ENCODE measurements at places on chromosomes 2 and 18. TPM values are rescaled to one million over a fixed set of nuclear protein-coding genes. Genes with fewer than 3 reads are reported as not detected.

SLC40A1 gene
- 3.4 TPM for total RNA-seq

SGO2 gene
- 13.6 TPM for total RNA-seq

SERPINB12 gene
- total RNA-seq = not detected

ATG16L1 gene
- 47.0 TPM for total RNA-seq

WIPF1 gene
- total RNA-seq = 26.7 TPM

IL18RAP gene
- not detected for total RNA-seq

MALL gene
- total RNA-seq = 138 TPM

ATP8B1 gene
- total RNA-seq = 7.9 TPM

NTSR2 gene
- not detected for total RNA-seq

CRYBA2 gene
- total RNA-seq = not detected

SERPINB2 gene
- 0.05 TPM for total RNA-seq

KIAA2012 gene
- total RNA-seq = not detected

UGT1A3 gene
- total RNA-seq = not detected

ABCG8 gene
- total RNA-seq = not detected

POU3F3 gene
- not detected for total RNA-seq

HRH4 gene
- total RNA-seq = not detected

SMCHD1 gene
- 14.3 TPM for total RNA-seq

NDUFV2 gene
- 120 TPM for total RNA-seq

SCTR gene
- total RNA-seq = not detected

CYP26B1 gene
- 18.3 TPM for total RNA-seq

LRRTM4 gene
- not detected for total RNA-seq

GALNT5 gene
- 2.8 TPM for total RNA-seq

HOXD13 gene
- 0.23 TPM for total RNA-seq

ANKRD62 gene
- total RNA-seq = not detected

FSHR gene
- total RNA-seq = not detected

SULT1C4 gene
- total RNA-seq = not detected

FTCDNL1 gene
- 3.2 TPM for total RNA-seq

LYG2 gene
- not detected for total RNA-seq

RNF125 gene
- 0.32 TPM for total RNA-seq

B3GNT7 gene
- 2.0 TPM for total RNA-seq

DOK1 gene
- total RNA-seq = 4.5 TPM

ZNF385B gene
- not detected for total RNA-seq

KHK gene
- 10.7 TPM for total RNA-seq

SKA1 gene
- 12.0 TPM for total RNA-seq

ARHGAP15 gene
- not detected for total RNA-seq

CAPN13 gene
- total RNA-seq = 0.15 TPM

TCF23 gene
- not detected for total RNA-seq

ACMSD gene
- not detected for total RNA-seq

ANO7 gene
- 2.5 TPM for total RNA-seq

NEU2 gene
- total RNA-seq = not detected

TMEM237 gene
- 22.4 TPM for total RNA-seq

ANKRD44 gene
- total RNA-seq = 2.7 TPM

IL1R1 gene
- total RNA-seq = 40.2 TPM

DIPK1C gene
- total RNA-seq = not detected

MC5R gene
- not detected for total RNA-seq

MERTK gene
- total RNA-seq = 1.8 TPM

SALL3 gene
- total RNA-seq = not detected

RFX8 gene
- total RNA-seq = not detected

DUSP2 gene
- total RNA-seq = 0.54 TPM

KIF3C gene
- 60.7 TPM for total RNA-seq

DYNAP gene
- not detected for total RNA-seq
